ENCODE measurements at places on chromosomes 7 and 10.

DNA sequence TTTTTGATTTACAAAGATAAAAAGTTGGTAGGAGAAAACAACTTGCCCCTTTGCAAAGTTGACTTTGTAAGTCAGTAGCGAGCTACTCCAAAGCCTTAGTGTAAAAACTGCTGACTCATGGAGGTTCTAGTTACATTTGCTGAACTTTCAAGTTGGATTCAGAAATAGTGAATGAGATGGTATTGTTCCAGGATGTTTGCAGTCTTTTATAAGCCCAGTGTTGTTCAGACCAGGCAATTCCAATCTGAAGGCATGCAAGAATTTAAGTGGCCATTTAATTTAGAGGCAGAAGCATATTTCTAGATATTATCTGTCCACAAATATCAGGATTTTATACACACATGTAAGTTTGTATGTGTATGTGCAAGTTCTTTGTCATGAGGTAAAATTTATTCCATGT, 21.6 kb downstream of the TES start:
- DNase-seq: peak; percentile 39

DNA sequence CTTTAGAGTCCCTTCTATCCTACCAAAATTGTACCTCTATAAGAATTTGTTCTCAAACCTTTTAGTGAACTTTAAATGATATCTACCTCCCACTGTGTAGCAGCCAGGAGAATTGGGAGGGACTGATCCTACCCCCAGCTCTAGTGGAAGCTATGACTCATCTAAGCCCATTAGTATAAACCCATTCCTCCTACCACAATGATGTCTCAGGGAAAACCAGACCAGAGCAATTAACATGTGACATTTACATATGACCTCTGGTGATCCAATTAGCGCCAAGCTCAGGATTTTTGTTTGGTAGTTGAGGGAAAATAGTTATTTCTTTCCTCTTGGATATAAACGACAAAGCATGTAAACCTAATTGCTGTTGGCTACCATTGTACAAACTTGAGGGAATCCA, 33.1 kb upstream of the R3HCC1L start:
- no peak for DNase-seq

GRCh38 chr7:1092806-1093501, 5.0 kb downstream of the GPER1 start:
- no peak for DNase-seq

DNA sequence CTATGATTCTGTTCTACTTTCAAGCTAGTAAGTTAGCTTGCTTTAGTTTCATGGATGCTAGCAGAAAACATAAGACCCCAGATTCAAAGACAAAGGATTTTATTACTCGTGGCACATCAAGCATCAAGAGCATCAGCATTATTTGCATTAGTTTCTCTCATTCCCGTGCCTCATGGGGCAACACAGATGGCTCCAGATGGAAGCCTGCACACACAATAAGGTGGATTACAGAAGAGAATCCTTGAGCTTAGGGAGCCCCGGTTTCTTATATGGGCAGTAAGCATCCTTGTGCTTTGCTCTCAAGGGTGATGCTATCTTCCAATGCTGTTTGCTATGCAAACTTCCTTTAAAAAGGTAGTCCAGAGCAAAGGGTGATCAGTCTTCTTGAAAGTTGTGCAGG, 10.7 kb upstream of the CAPZA2 start:
- DNase-seq: no peak

DNA sequence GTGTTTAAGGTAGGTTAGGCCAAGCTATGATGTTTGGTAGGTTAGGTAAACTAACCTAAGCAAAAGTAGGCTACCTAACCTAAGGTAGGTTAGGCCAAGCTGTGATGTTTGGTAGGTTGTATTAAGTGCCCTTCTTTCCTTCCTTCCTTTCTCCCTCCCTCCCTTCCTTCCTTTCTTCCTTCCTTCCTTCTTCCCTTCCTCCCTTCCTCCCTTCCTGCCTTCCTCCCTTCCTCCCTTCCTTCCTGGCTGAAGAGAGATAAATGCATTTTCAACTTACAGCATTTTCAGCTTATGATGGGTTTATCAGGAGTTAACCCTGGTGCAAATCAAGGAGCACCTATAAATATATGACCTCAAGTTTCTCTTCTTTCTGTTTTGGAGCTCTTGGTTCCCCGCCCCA, 56.2 kb downstream of the SND1 start:
- no peak for DNase-seq

DNA sequence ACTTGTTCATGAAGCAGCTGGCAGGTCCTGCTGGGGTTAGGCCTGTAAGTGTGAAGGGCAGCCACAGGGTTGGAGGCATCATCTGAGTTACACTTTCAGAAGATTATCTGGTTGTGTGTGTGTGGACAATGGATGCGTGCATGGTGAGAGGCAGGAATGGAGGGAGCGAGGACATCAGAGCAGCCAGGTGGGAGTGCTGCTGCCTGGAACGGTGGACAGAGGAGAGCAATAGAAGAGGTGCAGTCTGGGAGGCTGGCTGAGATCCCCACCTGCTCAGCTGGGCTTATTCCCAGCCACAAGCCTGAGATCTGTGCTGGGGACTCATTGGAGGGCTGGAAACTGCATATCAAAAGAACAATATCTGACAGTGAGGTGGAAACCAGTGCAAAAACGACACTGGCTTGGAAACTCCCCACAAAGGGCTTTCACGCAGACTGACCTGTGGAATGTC, 17.9 kb downstream of the ZNF488 start:
- no peak for DNase-seq

- peak; percentile 92 for DNase-seq
These were observed 165.8 kb upstream of the PRSS1 start for GRCh38 chr7:142583446-142583845.

- no peak for DNase-seq
These were observed 471.3 kb upstream of the AUTS2 start for GRCh38 chr7:69126896-69127479.

- peak; percentile 27 for DNase-seq
These were observed 324.8 kb downstream of the SFMBT2 start for GRCh38 chr10:7085913-7086589.

- DNase-seq: no peak
These were observed 103.3 kb downstream of the GALNT17 start for GRCh38 chr7:71235253-71235652.

DNA sequence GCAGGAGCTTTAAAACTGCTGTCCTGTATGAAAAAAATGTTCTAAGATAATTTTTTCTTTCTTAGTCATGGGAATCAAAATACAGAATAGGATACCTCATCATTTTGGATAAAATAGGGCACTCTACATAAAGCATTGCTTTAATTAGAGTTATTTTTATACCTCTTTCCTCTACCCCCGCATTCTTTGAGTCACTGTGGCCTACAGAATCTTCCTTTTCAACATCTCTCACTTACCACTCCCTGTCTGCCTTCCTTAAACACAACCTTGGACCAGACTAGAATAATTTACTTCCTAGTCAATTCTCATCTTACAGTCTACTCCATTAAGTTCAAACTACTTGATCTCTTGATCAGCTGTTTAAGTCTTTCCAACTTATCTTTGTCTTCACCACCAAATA, 462.3 kb downstream of the PHTF2 start:
- DNase-seq: no peak

- DNase-seq: no peak
These were observed 1562.0 kb downstream of the REEP3 start for GRCh38 chr10:65083222-65083621.

GRCh38 chr7:122290476-122290875, 14.1 kb downstream of the FEZF1 start:
- DNase-seq: no peak

GRCh38 chr10:14144451-14144850, 186.3 kb downstream of the FRMD4A start:
- no peak for DNase-seq

GRCh38 chr10:412109-412508, 276.9 kb downstream of the ZMYND11 start:
- DNase-seq: no peak

DNA sequence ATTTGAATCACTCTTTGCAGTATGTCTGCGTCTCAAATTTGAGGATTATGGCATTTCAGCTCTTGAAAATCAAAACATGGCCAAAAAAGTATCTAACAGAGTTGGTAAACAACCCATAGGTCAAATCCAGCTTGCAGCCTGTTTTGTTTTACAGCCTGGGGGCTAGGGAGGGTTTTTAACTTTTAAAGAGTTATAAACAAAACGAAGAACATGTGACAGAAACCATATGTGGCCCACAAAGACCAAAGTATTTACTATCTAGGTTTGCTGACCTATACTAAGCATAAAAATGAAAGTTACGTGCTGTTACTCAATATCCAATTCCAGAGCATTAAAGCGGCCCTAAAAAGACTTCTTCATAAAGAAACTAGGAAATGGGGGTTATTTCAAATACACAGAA, 55.5 kb upstream of the STARD3NL start:
- no peak for DNase-seq

DNA sequence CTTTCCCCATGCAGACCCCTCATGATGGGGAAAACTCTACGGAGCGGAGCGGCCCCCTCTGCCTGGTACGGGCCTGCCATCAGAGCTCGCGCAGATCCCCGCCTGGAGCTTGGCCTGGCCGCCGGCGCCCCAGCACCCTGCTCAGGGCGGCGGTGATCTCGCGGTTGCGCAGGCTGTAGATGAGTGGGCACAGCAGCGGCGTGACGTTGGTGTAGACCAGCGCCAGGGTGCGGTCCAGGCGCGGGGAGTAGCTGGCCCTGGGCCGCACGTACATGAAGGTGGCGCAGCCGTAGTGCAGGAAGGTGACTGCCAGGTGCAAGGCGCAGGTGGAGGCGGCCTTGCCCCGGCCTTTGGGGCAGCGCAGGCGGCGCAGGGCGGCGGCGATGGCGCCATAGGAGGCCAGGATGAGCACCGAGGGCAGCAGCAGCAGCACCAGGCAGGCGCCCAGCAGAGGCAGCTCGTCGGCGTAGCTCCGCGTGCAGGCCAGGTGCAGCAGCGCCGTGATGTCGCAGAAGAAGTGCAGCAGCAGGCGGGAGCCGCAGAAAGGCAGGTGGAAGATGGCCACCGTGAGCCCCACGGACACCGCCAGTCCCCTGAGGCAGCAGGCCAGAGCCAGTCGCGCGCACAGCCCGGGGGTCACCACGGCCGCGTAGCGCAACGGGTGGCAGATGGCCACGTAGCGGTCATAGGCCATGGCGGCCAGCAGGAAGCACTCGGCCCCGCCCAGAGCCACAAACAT, 33.4 kb downstream of the TAS2R41 start:
- DNase-seq: no peak

- peak; percentile 13 for DNase-seq
These were observed 63.0 kb downstream of the HDAC9 start for GRCh38 chr7:18558503-18558902.

GRCh38 chr10:48551861-48552591, 52.8 kb downstream of the ARHGAP22 start:
- DNase-seq: peak; percentile 50

GRCh38 chr10:89030791-89031190, 40.2 kb downstream of the FAS start:
- DNase-seq: no peak

DNA sequence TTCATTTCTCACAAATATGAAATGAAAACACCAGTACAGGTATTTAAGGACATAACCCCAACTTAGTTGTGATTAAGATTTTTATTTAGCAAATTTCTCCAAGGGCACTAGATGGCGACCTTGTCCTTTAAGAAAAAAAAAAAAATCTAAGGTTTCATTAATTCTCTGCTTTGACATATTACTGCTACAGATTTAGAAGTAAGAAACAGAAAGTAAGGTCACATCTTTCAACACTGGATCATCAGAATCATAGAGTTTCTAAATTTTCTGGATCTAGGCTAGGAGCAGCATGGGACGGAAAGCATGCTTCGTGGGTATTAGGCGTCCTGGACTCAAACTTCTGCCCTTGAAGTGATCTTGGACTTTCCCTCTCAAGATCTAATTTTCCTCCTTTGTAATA, 85.5 kb upstream of the PRKG1 start:
- peak; percentile 48 for DNase-seq

GRCh38 chr10:113036619-113037018, 86.6 kb downstream of the TCF7L2 start:
- DNase-seq: no peak
